Hematopoietic multipotent progenitor cell (in vitro differentiated cells): ENCODE measurements at places on chromosomes 3 and 15.

DNA sequence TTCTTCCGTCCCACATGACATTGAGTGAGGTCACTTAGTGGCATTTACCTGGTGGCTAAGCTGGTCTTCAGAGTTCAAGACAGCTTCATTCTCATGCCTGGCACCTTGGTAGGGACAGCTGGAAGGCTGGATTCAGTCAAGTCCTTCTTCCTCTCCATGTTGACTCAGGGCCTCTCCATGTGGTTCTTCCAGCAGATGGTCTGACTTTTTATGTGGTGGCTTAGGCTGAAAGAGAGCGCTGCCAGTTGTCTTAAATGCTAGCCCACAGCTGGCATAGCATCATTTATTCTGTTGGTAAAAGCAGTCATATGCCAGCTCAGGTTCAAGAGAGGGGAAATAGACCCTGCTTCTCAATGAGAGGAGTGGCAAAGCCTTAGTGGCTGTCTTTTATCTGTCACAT is 53.0 kb upstream of the CTDSPL start:
- no peak for DNase-seq

GRCh38 chr3:128415773-128416577 is 50.7 kb downstream of the DNAJB8 start:
- DNase-seq, result no peak

GRCh38 chr3:11238880-11239279 is 33.3 kb upstream of the ATG7 start:
- no peak for DNase-seq

GRCh38 chr15:94297558-94297957 is 66.2 kb downstream of the MCTP2 start:
- peak; percentile 57 for DNase-seq

DNA sequence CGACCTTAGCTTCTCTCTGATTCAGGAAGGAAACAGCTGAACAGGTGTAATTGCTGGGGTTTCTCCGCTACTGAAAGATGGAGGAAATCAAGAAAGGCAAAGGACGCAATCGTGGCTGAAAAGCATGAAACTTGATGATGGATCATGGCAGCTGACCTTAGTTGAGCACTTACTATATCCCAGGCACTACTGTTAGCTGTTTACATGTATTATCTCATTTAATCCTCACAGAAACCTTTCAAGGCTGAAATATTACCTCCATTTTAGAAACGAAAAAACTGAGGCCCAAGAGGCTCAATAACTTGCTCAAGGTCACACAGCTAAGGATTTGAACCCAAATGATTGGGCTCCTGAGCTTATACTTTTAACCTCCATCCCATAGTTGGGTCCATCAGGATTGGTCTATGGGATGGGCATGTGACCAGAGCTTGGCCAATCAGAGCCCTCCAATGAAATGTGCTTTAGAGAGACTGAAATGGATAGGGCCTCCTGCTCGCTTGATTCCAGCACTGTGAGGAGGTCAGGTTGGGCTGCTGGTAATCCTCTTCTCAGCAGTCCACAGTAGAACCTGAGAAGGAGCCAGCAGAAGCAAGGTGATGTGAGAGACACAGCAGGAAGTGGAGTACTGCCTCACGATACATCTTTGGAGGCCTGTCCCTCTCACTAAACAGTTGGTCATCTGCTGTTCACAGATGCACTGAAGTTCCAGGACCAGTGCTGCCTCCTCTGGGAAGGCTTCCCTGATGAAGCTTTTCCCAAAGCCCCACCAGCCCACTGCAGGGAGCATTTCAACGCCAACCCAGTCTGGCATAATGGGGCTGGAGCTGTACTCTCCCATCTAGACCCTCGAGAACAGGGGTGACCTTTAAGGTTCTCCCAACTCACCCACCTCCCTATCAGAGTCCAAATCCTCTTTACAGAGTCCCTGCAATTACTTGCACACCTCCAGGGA is 10.4 kb downstream of the CLN6 start:
- DNase-seq, result no peak

- no peak for DNase-seq
These were observed 274.7 kb downstream of the RBMS3 start for GRCh38 chr3:29555590-29555989.

GRCh38 chr15:31034152-31034551 is 42.7 kb upstream of the MTMR10 start:
- no peak for DNase-seq

- DNase-seq, result no peak
These were observed 16.0 kb downstream of the SLC22A14 start for GRCh38 chr3:38297947-38298711.

DNA sequence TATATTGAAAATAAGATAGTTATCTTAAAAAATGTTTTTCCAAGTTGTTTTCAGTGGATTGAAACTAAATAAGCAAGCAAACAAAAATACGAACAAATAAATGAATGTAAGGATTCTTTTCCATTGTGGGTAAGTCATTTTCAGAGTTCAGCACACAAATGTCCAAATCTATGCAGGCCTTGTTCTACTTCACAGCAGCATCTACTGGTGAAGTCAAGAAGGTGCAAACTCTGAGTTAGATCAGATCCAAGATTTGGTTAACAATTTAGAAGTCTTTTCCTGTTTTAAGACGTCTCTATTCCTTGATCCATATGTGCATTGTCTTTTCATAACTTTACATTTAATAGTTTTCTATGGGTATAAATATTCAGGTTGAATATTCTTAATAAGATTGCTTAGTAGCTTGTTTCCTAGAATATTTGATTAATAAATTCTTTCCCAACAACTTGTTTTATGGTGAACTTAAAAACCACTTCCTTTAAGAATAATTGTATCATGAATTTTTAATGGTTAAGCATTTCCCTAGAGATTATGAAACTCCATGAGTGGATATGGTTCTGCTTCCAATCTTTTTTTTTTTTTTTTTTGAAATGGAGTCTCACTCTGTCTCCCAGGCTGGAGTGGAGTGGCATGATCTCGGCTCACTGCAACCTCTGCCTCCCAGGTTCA is 10.5 kb downstream of the PTX3 start:
- no peak for DNase-seq

- DNase-seq, result no peak
These were observed 1.2 kb upstream of the TM4SF1 start for GRCh38 chr3:149378478-149379309.

GRCh38 chr3:157078131-157078810 is 81.7 kb downstream of the CCNL1 start:
- DNase-seq, result no peak

- DNase-seq, result no peak
These were observed 103.0 kb downstream of the RPL22L1 start for GRCh38 chr3:170766823-170767575.

DNA sequence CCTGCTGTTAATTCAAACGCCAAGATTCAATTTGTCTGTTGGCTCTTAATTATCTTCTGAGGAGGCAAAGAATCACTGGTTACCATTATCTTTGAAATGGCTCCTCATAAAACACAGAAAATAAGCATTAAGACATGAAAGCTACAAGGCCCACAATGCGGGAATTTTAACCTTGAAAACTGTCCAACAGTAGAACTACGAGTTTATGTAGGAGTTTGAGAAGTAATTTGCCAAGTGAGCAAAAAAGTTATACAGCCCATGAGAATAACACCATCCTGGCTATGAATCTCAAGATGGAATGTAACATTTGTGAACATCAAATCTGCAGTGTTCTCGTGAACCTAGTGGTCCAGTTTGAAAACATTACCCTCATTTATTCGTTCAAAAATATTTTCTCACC is 172.5 kb downstream of the ALDH1A2 start:
- no peak for DNase-seq

DNA sequence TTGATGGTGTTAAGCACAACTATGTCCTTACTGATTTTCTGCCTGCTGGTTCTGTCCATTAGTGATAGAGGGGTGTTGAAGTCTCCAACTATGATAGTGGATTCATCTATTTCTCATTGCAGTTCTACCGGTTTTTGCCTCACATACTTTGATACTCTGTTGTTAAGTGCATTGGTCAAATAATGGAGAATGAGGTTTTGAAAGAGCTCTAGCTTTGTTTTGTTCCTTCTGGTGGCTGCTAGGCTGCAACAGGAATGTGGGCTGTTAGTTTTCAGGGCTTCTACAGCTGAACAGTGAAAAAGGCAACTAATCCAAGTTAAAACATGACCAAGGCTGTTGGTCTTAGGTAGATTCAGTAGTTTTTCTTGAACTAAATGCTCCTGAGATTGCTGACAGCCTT is 62.6 kb downstream of the BTD start:
- no peak for DNase-seq

GRCh38 chr3:188021502-188022040 is 132.4 kb upstream of the LPP start:
- no peak for DNase-seq

- DNase-seq, result no peak
These were observed 103.0 kb downstream of the DOCK3 start for GRCh38 chr3:50777680-50778079.

GRCh38 chr15:65578904-65579728 is 31.8 kb downstream of the INTS14 start:
- DNase-seq, result no peak

GRCh38 chr15:99476413-99477222 is 89.2 kb upstream of the MEF2A start:
- no peak for DNase-seq

DNA sequence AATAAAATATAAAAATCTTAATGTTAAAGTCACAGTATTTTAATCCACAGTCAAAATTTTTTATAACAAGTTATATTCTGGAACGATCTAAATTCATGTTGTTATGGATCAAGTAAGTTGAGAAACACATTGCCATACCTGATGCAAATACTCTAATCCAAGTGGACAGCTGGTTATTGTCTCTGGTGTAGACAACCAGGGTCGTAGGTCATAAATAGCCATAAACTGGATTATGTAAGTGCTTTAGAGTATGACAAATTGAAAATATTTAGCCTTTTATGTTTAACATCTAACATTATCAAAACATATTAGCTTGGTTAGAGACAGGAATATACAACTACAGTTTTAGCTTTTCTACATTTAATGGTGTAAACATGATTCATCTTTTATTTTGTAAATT is 53.0 kb downstream of the PLSCR2 start:
- no peak for DNase-seq

DNA sequence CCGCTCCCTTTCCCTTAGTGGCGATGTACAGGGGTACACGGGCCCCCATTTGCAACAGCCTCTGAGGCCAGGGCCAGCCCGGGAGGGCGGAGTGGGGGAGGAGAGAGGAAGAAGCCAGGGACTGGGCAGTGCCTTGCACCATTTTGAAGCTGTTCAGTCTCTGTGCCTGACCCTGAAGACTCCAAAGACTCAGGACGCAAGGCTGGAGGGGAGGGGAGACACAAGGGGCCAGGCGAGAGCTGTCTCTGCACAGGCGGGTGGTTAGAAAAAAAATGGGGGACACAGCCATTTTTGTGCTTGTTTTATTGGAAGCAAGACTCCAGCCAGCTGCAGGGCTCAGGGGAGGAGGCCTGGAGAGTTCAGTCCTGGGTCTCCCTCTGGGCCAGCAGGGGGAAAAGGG is 1.6 kb downstream of the RPP25 start:
- DNase-seq, result no peak

DNA sequence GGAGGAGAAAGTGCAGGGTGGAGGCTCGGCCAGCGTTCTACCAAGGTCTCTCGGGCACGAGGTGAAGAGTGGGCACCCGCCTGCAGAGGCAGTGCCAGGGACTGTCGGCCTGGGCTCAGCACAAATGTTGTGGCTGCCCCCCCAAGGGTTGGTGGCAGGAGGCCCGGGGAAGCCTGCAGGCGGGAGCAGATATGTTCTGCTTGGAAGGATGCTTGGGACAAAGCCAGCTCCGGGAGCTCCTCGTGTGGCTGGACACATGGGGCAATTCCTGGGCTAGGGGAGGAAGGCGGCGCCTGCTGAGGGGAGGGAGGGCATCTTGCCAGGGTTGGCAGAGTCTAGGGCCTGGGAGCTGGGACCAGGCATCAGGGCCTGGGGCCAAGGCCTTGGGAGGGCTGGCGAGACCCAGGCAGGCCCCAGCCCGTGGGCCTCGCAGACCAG is 30.4 kb upstream of the FBLN2 start:
- no peak for DNase-seq

- no peak for DNase-seq
These were observed 61.6 kb upstream of the ETV5 start for GRCh38 chr3:186170516-186170915.

DNA sequence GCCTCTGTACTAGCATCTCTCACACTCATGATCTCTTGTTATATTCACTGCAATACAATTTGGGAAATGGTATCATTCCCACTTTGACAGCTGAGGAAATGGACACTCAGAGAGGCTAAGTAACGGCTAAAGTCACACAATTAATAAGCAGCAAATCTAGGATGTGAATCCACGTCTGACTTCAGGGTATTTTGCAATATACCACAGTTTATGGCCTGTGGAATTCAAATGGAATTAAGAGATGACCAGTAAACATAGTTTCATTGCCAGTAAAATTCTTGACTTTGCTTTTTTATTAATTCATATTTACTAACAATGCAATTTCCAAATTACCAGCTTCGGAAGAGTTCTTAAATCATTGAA is 61.1 kb downstream of the CCNL1 start:
- DNase-seq, result no peak

- no peak for DNase-seq
These were observed 665 bp downstream of the PIGB start for GRCh38 chr15:55319537-55320237.

DNA sequence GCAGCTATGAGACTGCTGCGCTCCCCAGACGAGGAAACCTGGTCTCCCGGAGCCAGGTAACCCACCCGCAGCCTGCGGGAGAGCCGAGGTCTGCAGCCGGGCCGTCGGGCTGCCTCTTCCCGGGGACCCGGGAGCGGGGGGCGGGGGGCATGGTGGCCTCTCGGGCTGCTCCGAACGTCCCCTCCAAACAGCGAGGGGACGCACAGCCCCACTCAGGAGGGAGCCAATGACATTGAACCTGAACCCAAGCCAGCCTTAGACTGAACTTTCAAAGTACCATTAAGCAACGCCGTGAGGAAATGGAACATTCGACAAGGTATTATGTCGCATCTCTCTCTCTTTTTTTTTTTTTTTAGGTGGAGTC is 29.8 kb upstream of the ALDH1A3 start:
- no peak for DNase-seq

DNA sequence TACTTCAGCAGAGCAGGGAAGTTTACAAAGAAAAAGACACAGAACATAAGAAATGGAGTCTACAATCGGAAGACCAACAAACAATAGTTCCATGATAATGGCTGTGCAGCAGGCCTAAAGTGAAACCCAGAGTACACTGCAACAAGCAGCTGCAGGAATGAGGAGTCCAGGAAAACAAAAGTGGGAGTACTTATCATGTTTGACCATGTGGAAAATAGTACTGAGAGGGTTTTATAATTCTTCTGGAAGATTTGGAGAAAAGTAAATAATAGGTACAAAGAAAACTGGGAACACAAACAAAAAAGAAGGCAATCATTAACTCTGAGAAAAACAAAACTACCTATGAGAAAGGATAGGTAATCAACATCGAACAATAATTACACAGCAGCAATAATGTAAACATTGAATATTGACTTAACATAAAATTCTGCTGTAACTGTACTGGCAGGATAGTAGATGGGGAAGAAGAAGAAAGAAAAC is 87.5 kb downstream of the NEK10 start:
- DNase-seq, result no peak

- no peak for DNase-seq
These were observed 51.6 kb upstream of the MRPS22 start for GRCh38 chr3:139292192-139292591.

DNA sequence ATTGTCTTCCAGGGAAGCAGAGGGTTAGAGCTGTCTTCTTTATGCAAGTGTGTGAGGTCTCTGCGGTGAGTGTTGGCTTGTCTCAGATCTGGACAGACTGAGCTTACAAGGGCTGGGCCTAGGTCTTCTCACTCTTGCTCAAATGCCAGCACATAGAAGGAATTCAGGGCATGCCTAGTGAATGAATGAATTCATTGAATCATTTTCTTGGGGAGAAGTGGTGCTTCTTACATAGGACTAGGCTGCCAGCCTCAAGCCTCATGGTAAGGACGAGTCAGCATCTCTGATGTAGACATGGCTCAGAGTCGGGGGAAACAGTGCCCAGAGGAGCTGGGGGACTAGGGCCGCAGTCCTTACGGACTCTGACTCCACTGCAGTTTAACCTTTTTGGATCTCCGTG is 17.2 kb downstream of the MKRN2 start:
- no peak for DNase-seq
